ENCODE measurements at places on chromosomes 11 and 22. TPM values are rescaled to one million over a fixed set of nuclear protein-coding genes. Genes with fewer than 3 reads are reported as not detected.

OR8G1 gene
- total RNA-seq, result not detected

KCNJ5 gene
- total RNA-seq, result not detected

MMP8 gene
- not detected for total RNA-seq

APBB1 gene
- 46.9 TPM for total RNA-seq

KCNE3 gene
- total RNA-seq, result not detected

CHRM4 gene
- 1.3 TPM for total RNA-seq

ALDH3B1 gene
- total RNA-seq, result not detected

PPP2R1B gene
- total RNA-seq, result 49.3 TPM

Data from T-helper 1 cell treated with Interleukin-12 subunit alpha and Interleukin-12 subunit beta and Interleukin-4 antibody, amounts not matched to agents 30 ng/mL and 1 ng/mL, for 36 hours (primary cell).